ENCODE measurements at places on chromosomes 6 and 20. TPM values are rescaled to one million over a fixed set of nuclear protein-coding genes. Genes with fewer than 3 reads are reported as not detected.

The NFKBIL1 gene
- 9.3 TPM for total RNA-seq

The TSPO2 gene
- total RNA-seq = not detected

DNA sequence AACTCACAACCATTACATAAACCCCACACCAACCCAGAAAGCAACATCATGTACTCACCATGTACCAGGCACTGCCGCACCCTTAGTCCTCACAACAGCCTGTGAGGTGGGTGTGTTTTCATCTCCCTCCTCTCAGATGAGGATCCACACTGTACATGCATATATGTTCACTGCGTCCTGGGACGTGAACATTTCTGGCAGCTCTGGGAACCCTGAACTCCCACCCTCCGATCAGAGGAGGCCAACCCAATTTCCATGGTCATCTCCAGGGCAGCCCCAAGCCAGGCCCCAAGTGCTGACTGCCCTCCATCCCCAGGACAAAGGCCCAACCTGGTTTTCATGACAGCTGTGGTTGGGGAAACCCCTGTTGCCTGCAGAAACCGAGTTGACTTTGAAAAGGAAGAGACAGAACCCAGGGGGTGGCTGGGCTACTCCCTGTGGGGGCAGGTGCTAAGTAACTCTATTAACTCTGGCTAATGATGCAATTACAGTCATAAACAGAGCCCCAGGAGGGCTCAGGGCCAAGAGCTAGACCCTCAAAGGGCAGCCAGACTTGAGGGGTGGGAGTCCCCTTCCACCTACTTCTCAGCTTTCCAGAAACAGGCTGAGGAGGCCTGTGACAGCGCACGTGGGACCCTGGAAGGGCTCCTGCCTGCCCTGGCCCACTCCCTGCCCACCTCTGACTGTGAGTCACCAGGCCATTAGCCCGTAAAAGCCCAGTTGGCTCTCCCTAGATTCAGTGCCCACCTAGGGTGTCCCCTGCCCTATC is 2.6 kb downstream of the TFEB start:
- peak; percentile 86 for DNase-seq
- H3K36me3 ChIP-seq = no peaks in the 10 kb centered on the region
- peaks cover 66% of the 10 kb centered on the region for H3K4me1 ChIP-seq
- H3K27me3 ChIP-seq = no peaks in the 10 kb centered on the region

DNA sequence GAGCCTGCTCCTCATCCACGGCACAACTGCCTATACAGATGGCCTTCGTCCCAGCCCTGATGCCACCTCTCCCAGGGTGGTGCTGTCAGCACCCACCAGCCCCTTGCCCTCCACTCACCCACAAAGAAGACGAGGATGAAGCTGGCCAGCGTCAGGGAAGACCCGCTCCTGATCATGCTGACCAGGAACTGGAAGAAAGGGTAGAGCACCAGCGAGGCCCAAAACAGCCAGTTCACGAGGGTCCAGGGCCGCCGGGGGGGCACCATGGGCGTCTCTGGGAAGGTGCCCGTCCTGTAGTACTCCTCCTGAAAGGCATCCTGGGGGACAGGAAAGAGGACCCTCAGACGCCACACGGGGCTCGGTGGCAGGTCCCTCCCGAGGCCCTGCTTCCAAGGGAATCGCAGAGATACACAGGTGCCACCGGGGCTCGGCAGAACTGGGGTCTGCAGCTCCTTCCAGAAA is 134.5 kb downstream of the AGPAT4 start:
- no peaks in the 10 kb centered on the region for H3K27me3 ChIP-seq
- H3K27ac ChIP-seq = no peak overlapping the region
- H3K4me3 ChIP-seq = no peak overlapping the region

- no peak for DNase-seq
- no peaks in the 10 kb centered on the region for H3K36me3 ChIP-seq
- no peak overlapping the region for H3K27ac ChIP-seq
- H3K4me3 ChIP-seq = no peak overlapping the region
These were observed 124.9 kb upstream of the ARID1B start for GRCh38 chr6:156652231-156652750.

The EFHC1 gene
- 4.8 TPM for total RNA-seq

- H3K27me3 ChIP-seq = peaks cover 9% of the 10 kb centered on the region
- H3K4me1 ChIP-seq = peaks cover 65% of the 10 kb centered on the region
- H3K36me3 ChIP-seq = no peaks in the 10 kb centered on the region
- no peak overlapping the region for H3K27ac ChIP-seq
- no peak for DNase-seq
These were observed 57.9 kb upstream of the MLN start for GRCh38 chr6:33861722-33862121.

The ZNF165 gene
- total RNA-seq = 5.5 TPM

The CTAGE9 gene
- not detected for total RNA-seq

- no peaks in the 10 kb centered on the region for H3K27me3 ChIP-seq
- DNase-seq = no peak
- no peaks in the 10 kb centered on the region for H3K4me1 ChIP-seq
- no peaks in the 10 kb centered on the region for H3K36me3 ChIP-seq
These were observed 13.8 kb upstream of the HLA-G start for GRCh38 chr6:29813809-29814208.

GRCh38 chr6:111147440-111147839 is 60.1 kb downstream of the SLC16A10 start:
- no peak for DNase-seq
- no peak overlapping the region for H3K27ac ChIP-seq
- no peaks in the 10 kb centered on the region for H3K27me3 ChIP-seq
- no peaks in the 10 kb centered on the region for H3K36me3 ChIP-seq
- no peaks in the 10 kb centered on the region for H3K4me1 ChIP-seq
- no peak overlapping the region for H3K4me3 ChIP-seq

GRCh38 chr20:35618263-35619131 is 2.9 kb downstream of the SPAG4 start:
- H3K4me1 ChIP-seq = peaks cover 45% of the 10 kb centered on the region
- peak overlapping the region; percentile 66 for H3K4me3 ChIP-seq
- H3K27ac ChIP-seq = no peak overlapping the region
- DNase-seq = no peak
- no peaks in the 10 kb centered on the region for H3K36me3 ChIP-seq

GRCh38 chr6:31972709-31973350 is 892 bp upstream of the DXO start:
- peaks cover 28% of the 10 kb centered on the region for H3K36me3 ChIP-seq
- H3K4me1 ChIP-seq = peaks cover 32% of the 10 kb centered on the region
- H3K4me3 ChIP-seq = peak overlapping the region; percentile 84
- DNase-seq = no peak

The SIRPD gene
- 0.55 TPM for total RNA-seq

GRCh38 chr20:43983359-43983758 is 68.7 kb downstream of the TOX2 start:
- H3K4me3 ChIP-seq = no peak overlapping the region
- peaks cover 9% of the 10 kb centered on the region for H3K4me1 ChIP-seq
- H3K27ac ChIP-seq = no peak overlapping the region

The ARFGEF3 gene
- total RNA-seq = not detected

- H3K4me3 ChIP-seq = no peak overlapping the region
- no peaks in the 10 kb centered on the region for H3K27me3 ChIP-seq
- DNase-seq = no peak
- H3K36me3 ChIP-seq = peaks cover 60% of the 10 kb centered on the region
These were observed 17.6 kb downstream of the WRNIP1 start for GRCh38 chr6:2782825-2783187.

DNA sequence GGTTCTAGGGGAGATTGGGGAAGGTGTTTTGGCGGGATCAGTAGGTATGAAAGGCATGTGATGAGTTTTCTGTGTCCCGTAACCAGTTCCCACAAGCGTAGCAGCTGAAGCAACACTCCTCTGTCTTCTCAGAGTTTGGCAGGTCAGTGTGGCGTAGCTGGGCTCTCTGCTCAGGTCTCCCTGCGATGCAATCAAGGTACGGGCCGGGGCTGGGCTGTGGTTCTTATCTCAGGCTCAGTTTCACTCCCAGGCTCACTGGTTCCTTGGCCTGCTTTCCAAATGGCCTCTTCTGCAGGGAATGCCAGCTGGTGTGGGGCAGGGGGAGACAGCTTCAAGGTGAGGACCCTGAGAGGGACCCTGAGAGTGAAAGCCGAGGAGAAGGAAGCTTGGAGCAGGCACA is 280.7 kb downstream of the CDH4 start:
- no peak overlapping the region for H3K4me3 ChIP-seq
- no peaks in the 10 kb centered on the region for H3K27me3 ChIP-seq
- H3K27ac ChIP-seq = no peak overlapping the region
- no peaks in the 10 kb centered on the region for H3K36me3 ChIP-seq
- no peak for DNase-seq

The EYA2 gene
- not detected for total RNA-seq

- H3K27me3 ChIP-seq = no peaks in the 10 kb centered on the region
- no peak overlapping the region for H3K4me3 ChIP-seq
- no peak for DNase-seq
- no peaks in the 10 kb centered on the region for H3K4me1 ChIP-seq
These were observed 219.8 kb upstream of the MANEA start for GRCh38 chr6:95357380-95358020.

The SYCP2L gene
- not detected for total RNA-seq

- no peaks in the 10 kb centered on the region for H3K4me1 ChIP-seq
- no peak overlapping the region for H3K4me3 ChIP-seq
- DNase-seq = no peak
- H3K36me3 ChIP-seq = no peaks in the 10 kb centered on the region
- no peaks in the 10 kb centered on the region for H3K27me3 ChIP-seq
These were observed 57.3 kb downstream of the DLL1 start for GRCh38 chr6:170233286-170234205.

GRCh38 chr20:49381558-49382493 is 100.6 kb downstream of the KCNB1 start:
- H3K4me3 ChIP-seq = no peak overlapping the region
- H3K27me3 ChIP-seq = peaks cover 5% of the 10 kb centered on the region
- no peaks in the 10 kb centered on the region for H3K4me1 ChIP-seq
- H3K36me3 ChIP-seq = no peaks in the 10 kb centered on the region

DNA sequence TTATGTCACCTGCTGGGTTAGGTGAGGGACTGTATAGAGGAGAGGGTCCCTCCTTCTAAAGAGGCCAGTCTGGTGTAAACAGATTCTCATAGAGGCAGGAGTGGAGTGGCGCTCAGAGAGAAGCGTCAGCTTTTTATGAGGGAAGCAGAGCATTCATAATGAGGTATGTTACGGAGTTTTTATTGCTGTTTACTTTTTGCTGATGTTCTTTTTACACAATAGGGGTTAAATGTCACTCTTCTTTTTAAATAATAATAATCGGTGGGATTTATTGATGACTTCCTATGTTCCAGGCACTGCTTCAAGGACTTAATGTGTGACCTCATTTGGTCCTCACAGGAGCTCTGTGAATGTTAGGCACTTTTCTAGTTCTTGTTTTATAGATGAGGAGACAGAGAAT is 79.9 kb downstream of the L3MBTL3 start:
- DNase-seq = no peak
- peaks cover 41% of the 10 kb centered on the region for H3K36me3 ChIP-seq
- H3K27ac ChIP-seq = no peak overlapping the region
- H3K27me3 ChIP-seq = no peaks in the 10 kb centered on the region
- H3K4me3 ChIP-seq = no peak overlapping the region
- no peaks in the 10 kb centered on the region for H3K4me1 ChIP-seq

- H3K27ac ChIP-seq = no peak overlapping the region
- H3K4me1 ChIP-seq = no peaks in the 10 kb centered on the region
- no peaks in the 10 kb centered on the region for H3K27me3 ChIP-seq
These were observed 80.7 kb upstream of the NHSL1 start for GRCh38 chr6:138580040-138580439.

- no peaks in the 10 kb centered on the region for H3K36me3 ChIP-seq
- peak within 1 kb of the TSS; percentile 12 for H3K4me3 ChIP-seq
- H3K27me3 ChIP-seq = peaks cover 65% of the 10 kb centered on the region
- H3K4me1 ChIP-seq = peaks cover 10% of the 10 kb centered on the region
These were observed at the start of gene PPP1R3G for GRCh38 chr6:5084781-5085647. TSS of gene PPP1R3G (plus strand) at chr6:5085341. CDS start at chr6:5085486, 145 bp downstream.

DNA sequence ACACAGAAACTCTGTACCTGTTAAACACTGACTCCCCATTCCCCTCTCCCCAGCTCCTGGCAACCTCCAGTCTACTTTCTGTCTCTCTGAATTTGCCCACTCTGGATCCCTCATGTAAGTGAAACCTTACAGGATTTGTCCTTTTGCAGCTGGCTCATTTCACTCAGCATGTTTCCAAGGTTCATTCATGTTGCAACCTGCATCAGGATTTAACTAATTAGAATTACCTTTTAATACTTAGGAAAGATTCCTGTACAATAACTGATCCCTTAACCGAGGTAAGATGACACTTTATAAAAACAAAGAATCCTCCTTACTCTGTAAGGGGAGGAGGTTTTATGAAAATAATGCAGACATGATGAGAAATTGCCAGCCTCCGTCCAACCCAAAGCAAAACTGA is 113.1 kb upstream of the MTHFD1L start:
- no peaks in the 10 kb centered on the region for H3K27me3 ChIP-seq
- no peak for DNase-seq
- no peaks in the 10 kb centered on the region for H3K4me1 ChIP-seq
- H3K4me3 ChIP-seq = no peak overlapping the region
- no peak overlapping the region for H3K27ac ChIP-seq

DNA sequence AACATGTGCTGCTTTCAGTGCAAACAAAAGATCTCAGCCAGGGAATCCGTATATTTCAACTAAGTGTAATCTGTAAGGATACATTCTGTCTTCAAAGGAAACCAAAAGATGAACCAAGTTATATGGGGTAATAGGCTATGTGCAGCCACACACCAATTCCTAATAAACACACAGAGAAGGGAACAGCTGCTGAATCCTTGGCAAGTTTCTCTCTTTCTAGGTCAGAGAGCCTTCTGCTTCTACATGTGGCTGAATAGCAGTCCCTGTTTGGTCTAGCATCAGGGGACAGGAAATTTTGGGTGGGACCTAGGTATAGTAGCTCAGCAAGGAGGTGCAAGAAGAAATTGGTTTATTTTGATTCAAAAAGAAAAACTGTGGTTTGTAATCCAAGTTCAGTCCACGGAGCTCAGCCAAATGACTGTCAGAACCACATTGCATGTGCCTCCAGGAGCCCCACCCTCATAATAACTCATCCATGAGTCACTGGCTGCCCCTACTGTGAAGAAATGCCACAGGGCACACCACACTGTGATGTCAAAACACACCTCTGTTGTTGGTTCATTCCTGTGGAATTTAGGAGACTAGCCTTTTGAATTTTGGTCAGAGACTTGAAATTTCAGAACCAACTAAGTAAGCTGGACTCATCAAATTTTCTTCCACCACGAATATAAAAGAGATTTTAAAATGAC is 21.1 kb downstream of the SPTLC3 start:
- H3K27me3 ChIP-seq = no peaks in the 10 kb centered on the region
- H3K4me1 ChIP-seq = no peaks in the 10 kb centered on the region
- no peaks in the 10 kb centered on the region for H3K36me3 ChIP-seq

DNA sequence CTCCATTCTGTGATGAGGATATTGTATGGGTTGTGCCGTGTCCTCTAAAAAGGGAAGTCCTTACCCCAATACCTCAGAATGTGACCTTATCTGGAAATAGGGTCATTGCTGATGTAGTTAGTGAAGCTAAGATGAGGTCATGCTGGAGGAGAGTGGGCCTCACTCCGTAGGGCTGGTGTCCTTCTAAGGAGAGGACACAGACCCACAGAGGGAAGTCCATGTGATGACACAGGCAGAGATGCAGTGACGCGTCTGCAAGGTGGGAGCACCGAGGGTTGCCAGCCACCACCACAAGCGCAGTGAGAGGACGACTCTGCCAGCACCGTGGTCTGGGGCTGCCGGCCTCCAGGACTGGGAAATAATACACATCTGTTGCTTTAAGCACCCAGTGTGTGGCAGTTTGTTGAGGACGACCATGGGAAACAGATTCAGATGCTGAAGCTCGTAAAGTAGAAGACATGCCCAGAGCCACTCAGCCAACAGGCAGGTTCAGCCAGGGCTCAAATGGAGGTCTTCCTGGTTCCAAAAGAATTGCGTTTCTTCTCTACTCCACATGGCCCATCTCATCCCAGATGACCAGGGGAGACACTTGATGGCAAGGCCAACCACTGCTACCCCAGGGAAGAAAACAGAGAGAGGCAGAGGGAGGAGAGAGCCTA is 59.2 kb upstream of the DUSP22 start:
- no peak for DNase-seq
- H3K4me3 ChIP-seq = no peak overlapping the region
- H3K36me3 ChIP-seq = no peaks in the 10 kb centered on the region
- peaks cover 31% of the 10 kb centered on the region for H3K4me1 ChIP-seq
- no peaks in the 10 kb centered on the region for H3K27me3 ChIP-seq
